ENCODE measurements at places on chromosomes 3 and 15. TPM values are rescaled to one million over a fixed set of nuclear protein-coding genes. Genes with fewer than 3 reads are reported as not detected.

TMEM115 gene
- 46.7 TPM for total RNA-seq

ZNF148 gene
- total RNA-seq = 41.2 TPM

DGKG gene
- total RNA-seq = 0.13 TPM

KBTBD8 gene
- total RNA-seq = 6.0 TPM

Data from thoracic aorta endothelial cell (primary cell).